ENCODE measurements at places on chromosomes 2 and 18.

DNA sequence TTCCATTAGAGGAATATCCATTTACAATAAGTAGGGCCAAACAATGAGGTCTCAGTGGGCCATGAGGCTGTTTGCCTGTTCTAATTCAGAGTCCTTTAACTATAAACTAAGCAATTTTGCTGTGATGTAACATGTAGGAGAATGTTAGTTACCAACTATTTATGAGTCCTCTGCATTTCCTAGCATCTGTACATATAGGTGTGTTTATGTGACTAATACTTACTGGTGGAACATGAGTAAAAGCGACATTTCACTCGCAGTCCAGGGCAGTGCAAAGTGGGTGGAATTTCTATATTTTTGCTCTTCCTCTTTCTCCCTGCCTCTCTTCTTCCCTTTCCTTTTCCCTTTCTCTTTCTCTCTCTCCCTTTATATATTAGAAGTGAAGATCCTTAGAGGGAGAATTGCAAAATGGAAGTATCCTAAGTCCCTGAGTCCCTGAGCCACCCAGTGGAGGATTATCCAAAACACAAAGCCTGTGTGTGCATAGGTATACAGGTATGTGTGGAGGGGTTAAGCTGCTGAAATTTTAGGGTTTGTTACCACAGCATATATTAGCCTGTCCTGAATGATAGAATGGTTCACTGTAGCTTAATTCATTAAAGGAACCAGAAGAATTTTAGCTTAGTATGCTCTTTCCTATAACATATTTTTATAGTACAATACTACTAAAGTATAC lies 487.0 kb upstream of the FANCL start:
- DNase-seq = no peak

- DNase-seq = no peak
Measured at GRCh38 chr2:112718863-112719370, 1.9 kb upstream of the NT5DC4 start.

DNA sequence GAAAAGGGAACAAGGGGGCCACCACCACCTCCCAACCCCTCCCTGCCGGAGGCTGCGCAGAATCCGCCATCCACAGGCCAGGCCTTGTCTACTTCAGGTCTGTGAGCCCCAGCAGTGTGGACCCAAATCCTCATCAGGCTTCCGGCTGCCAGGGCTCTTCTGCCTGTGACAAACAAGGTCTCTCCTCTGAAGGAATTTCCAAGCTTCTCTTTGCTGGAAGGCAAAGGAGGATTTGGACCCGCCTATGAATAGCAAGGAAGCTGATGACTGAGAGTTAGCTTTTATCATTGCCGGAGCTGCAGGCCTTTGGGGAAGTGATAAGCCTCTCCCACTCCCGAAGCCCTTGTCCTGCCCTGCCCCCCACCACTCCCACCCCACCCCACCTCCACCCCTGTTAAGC lies 93.7 kb upstream of the SH3BP4 start:
- DNase-seq = no peak

- DNase-seq = no peak
Measured at GRCh38 chr2:99880148-99880963, 262.0 kb downstream of the AFF3 start.

- DNase-seq = no peak
Measured at GRCh38 chr2:15653806-15654726, 62.4 kb downstream of the DDX1 start.

DNA sequence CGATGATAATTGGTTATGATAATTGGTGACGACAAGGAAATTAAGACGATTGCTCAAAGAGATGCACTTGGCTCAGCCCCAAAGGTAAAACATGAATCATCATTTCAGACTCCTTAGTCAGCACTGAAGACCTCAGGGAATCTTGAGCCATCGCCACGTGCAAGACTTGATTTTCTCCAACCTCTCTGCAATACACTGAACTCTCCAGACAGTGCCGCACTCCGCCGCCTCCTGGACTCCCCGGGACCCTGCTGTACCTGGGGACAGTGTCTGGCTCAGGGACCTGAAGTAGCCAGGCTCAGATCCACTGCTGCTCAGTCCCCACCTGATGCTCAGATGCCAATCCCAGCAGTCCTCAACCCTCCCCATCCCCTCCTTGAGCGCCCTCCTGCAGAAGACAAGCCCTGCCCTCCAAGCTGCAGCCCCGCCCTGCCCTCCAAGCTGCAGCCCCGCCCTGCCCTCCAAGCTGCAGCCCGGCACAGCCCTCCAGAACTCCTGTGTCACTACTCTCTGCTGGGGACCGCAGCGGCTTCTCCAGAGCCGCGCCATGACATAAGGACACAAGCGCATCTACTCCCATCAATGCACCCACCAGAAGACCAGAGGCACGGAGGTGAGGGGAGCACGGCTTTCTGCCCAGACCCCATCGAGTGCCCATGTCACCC lies 1.1 kb downstream of the TMEM18 start:
- DNase-seq = no peak

DNA sequence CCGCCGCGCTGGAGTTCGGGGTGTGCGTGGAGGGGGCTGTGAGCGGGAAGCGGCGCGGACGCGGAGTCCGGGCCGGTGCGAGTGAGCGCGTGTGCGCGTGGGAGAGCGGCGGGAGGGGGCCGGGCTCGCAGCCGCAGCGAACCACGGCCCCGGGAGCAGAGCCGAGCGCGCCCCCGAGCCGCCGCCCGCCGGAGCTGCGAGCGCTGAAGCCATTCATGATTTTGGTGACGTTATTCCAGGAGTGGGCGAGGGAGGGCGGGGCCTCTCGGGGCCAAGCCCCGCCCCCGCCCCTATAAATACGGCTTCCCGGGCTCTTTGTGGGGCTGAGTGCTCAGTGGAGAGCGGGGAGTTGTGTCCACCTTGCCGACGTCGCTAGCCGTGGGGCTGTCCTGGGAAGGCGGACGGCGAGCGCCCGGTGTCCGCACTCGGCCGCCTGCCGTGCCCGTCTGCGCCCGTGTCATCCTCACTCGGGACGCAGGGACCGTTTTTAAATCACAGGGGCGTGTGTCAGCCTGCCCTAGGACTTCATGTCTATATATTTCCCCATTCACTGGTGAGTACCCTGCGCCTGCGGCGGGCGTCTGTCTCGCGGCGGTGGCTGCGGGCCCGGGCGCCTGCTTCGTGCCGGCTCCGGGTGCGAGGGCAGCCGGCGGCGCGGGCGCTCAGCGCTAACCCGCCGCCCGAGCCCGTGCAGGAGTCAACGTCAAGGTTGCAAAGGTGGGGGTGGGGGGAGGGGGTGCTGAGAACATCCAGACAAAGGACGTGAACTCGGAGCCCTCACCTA lies at the start of gene LBH:
Gene LBH, plus strand, starts transcription at position 323 of the 784 bp plus-strand sequence. Its CDS starts 205 bp downstream, at position 528.
- peak; percentile 56 for DNase-seq

DNA sequence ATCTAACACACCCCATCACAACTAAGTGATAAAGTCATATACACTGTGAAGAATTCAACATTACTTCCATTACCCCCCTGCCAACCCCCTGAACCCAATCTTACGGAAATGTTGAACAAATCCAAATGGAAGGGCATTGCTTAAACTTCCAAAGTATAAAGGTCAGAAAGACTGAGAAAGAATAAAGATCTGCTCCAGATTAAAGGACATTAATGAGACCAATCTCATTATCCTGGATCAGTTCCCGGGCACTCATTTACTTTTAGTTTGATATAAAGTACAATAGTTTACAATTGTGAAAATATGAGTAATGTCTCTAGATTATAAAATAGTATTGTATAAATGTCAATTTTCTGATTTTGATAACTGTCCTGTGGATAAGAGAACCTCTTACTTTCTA lies 229.4 kb downstream of the PID1 start:
- DNase-seq = no peak

DNA sequence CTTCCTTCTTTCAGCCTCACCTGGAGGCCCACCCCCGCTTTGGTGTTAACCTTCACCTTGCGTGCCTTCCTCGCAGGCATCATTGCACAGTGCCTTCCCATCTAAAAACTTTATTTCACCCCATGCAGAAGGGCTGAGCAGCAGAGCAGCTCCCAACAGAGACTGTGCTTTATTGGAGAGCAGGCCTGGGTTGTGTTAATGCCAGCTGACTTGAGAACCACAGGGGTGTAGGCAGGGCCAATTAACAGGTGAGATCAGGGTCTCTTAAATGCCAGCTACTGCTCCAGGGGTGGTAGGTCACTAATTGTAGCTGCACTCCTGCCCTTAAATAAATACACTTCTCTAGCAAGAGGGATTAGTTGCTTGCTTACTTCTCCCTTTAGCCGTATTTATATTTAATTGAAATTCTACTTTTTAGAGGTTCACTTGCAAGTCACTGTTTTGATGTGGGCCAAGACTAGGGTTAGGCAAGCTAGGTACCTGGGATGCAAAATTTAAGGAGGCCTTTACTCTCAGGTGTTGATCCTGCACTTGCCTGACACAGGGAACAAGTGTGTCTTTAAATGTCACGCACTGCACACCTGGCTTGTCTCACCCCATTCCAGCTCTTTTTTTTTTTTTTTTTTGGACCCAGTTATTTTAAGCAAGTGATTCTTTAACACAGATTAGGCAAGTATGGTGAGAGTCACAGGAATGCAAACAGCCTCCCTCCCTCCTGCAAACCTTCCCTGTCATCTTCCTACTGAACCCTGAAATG lies 54.5 kb downstream of the LYPD1 start:
- DNase-seq = no peak

GRCh38 chr2:117703858-117704257 lies 110.6 kb upstream of the DDX18 start:
- DNase-seq = no peak

DNA sequence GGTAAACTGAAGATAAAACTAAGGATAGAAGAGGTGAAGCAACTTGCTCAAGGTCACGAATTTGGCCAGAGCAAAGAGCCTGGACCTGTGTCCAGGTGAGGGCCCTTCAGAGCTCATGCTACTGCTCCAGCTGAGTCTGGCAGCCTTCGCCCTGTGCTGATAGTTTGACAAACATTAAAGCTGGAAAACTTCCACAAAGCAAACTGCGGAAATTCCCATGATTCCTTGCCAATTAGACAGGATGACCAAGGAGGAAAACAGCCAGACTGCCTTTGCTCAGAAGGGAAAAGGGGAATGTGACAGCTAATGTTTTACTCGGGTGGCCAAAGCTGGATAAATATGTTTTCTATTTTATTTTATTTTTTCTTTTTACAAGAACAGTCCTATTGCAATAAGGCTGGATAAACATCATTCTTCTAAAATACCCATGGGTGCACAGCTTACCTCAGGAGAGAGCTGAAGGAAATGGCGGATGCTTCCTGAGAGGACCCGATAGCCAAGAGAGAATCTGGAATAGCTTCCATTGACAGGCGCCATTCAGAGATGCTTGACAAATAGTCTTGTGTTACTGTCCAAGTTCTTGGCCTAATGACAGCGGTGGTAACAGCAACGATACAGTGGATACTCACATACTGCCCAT lies 5.3 kb upstream of the CTAGE1 start:
- DNase-seq = no peak

DNA sequence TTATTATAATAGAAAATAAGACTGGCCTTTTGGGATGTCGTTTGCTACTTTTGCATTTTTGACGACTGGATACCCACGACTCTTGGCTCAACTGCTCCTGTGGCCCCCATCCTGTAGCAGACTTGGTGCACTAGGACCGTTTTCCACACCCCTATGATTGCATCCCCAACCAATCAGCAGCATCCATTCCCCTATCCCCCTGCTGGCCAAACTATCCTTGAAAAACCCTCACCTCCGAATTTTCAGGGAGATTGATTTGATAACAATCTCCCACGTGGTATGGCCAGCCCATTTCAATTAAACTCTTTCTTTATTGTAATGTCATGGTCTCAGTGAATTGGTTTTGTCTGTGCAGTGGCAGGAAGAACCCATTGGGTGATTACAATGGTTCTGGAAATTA lies 37.9 kb upstream of the TTR start:
- no peak for DNase-seq

DNA sequence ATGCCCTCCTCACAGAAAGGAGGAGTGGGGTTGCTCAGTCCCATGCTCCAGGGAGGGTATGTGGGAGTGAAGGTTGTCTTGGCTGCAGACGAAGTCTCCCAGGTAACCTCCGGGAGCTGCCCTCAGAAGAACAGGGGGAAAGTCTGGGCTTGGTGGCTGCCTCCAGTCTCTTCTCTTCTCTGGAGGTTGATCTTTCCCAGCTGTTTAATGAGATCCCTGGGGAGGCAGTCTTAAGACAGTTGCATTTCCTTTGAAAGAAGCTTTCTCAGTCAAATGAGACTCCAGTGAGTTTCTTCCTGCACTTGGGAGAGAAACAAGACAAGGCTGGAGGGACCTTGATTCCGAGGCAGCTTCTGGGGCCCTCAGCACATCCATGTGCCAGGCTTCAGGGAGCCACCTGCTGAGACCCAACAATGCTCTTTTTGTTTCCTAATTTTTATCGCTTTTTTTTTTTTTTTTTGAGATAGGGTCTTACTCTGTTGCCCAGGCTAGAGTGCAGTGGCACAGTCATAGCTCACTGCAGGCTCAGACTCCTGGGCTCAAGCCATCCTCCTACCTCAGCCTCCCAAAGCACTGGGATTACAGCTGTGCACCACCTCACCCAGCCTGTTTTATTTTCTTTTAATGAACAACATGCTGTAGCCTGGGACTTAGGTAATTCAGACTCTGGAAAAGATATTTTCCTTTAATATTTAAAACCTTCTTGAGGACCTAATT lies 71.7 kb upstream of the TPO start:
- no peak for DNase-seq

Measured in GM12878 (cell line).